Activated naive CD4-positive, alpha-beta T cell (primary cell): ENCODE measurements at places on chromosomes 16 and 17.

- no peak for DNase-seq
Measured at GRCh38 chr17:12134587-12134986, 113.9 kb downstream of the MAP2K4 start.

DNA sequence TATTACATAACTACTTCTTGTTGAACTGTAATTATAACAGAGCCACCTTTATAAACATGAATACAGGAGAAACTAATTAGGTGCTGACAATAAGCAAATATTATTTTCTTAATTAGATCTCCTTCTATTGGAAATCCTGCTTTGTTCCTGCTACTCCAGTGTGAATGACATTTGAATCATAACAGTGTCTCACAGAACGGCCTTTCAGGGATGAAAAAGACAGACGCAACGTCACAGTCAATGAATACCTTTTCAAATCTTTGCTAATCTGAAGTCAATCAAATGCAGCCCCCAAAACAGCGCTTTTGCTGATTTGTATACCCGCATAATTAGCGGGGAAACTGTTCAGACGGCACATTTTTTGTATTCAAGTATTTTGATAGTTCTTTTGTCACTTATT lies 240.4 kb upstream of the CDH8 start:
- no peak for DNase-seq

DNA sequence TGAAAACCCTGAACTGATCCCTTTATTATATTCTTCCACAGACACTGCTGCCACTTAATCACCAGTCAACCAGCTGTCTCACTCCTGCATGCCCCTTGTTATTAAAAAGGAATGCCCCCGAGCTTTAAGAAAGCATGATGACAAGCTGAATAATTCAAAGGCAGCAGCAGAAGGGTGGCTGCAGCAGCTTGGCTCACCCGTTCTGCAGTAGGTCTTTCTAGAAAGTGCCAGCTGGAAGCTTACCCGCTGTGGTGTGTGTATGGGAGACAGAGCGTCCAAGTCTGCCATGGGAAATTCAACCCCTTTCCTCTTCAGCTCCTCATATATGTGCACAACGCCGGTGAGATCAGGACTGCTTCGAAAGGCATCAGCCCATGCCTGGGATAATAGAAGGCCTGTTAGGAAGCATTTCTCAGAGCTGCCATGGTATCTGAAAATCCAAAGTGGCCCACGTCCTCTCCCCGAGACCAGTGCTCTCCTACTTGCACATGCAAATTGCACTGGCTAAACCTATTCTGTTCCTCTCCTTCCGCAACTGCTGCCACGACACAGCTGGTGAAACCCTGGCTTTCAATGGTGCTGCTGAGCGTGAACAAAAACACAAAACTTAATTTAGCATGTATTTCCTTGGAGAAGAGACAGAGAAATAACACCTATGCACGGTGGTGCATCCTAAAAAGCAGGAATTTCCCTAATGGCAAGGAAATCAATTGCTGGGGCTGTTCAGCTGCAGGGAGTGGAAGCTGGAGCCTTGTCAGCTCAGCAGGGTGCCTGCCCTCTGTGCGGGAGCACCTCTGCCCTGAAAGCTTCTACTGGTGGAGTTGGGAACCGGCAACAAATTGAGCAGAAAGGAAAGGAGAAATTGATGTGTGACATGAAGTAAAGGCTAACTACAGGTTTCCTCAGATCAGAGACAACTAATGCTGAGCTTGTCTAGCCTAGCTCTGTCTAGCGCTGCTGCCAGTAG lies 47.9 kb upstream of the SREBF1 start:
- no peak for DNase-seq

DNA sequence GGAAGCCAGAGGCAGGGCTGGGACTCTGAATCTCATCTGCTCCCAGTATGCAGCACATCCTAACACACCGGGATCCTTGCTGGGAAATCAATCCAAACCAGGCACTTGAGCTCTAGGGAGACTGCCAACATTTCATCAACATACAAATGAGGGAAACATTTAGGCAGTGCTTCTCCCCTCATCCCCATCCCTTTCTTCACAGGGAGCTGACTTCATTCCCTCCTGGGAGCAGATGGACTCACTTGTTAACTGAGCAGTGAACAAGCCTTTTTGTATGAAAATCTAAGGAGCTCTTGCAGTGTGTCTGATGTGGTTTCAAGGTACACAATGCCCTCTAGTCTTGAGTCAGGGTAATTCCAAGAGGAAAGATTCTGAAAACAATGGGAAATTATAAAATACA lies 96.3 kb downstream of the TMEM114 start:
- DNase-seq = no peak

- no peak for DNase-seq
Measured at GRCh38 chr16:2235695-2236336, 428 bp upstream of the DNASE1L2 start.

- DNase-seq = no peak
Measured at GRCh38 chr17:59062509-59062908, 44.2 kb downstream of the TRIM37 start.

- DNase-seq = no peak
Measured at GRCh38 chr16:80346111-80346632, 194.6 kb upstream of the DYNLRB2 start.

- DNase-seq = no peak
Measured at GRCh38 chr16:55662644-55663031, 6.8 kb downstream of the SLC6A2 start.

GRCh38 chr17:17411692-17412091 lies 65.1 kb upstream of the MED9 start:
- DNase-seq = no peak

DNA sequence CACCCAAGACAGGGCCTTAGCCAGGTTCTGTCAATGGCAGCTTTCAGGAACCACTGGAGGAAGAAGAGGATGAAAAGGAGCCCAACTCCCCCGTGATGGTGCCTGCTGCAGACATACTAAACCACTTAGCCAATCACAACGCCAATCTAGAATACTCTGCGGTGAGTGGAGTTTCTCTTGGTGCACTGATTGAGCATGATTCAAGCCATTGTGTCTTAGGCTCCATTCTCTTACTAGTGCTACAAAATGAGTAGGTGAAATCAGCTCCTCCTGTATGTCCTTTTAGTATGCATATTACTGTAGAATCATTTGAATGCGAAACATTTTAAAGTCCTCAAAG lies 1.4 kb downstream of the SETD6 start:
- no peak for DNase-seq

DNA sequence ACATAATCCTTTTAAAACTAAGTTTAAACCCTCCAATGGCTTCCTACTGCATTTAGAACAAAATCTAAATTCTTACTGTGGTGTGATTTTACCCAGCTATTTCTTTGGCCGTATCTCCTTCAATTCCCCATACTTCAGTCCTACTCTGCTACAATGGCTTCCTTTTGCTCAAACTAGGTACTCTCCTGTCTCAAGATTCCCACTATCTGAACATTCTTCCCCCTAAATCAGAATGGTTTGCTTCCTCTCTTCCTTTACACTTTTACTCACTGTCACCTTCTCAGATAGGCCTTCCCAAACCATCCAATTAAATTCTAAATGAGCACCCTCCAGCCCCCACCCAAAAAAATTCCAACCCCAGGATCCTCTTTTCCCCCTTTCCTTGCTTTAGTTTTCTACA lies 109.2 kb downstream of the BRIP1 start:
- no peak for DNase-seq
